ENCODE measurements at places on chromosomes 2 and 18. TPM values are rescaled to one million over a fixed set of nuclear protein-coding genes. Genes with fewer than 3 reads are reported as not detected.

DNA sequence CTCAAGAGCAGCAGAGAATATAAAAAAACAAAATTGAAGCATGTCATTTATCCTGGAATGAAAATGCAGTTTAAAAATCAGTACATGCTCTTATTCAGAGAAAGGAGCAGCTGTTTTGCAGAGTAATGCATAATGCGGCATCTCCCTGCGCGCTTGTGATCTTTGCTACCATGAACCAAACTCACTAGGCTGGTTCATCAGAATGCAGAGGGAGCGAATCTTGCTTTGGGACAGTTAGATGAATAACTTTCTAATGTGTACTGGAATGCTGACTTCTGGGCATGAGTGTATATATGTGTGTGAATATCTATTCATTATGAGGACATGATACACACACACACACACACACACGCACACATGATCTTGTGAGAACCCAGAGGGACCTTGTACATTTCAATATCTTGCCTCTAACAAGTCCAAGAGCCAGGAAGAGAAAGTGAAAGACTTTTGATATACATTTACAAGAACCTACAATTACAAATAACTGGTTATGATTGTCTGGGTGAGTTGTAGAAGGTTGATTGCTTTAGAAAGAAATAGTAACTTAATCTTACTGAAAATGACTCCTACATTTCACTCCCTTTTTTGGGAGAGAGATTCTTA lies 54.1 kb upstream of the THOC1 start:
- no peaks in the 10 kb centered on the region for H3K36me3 ChIP-seq
- peaks cover 6% of the 10 kb centered on the region for H3K4me1 ChIP-seq
- no peaks in the 10 kb centered on the region for H3K27me3 ChIP-seq
- no peak overlapping the region for H3K4me3 ChIP-seq
- no peak for DNase-seq

DNA sequence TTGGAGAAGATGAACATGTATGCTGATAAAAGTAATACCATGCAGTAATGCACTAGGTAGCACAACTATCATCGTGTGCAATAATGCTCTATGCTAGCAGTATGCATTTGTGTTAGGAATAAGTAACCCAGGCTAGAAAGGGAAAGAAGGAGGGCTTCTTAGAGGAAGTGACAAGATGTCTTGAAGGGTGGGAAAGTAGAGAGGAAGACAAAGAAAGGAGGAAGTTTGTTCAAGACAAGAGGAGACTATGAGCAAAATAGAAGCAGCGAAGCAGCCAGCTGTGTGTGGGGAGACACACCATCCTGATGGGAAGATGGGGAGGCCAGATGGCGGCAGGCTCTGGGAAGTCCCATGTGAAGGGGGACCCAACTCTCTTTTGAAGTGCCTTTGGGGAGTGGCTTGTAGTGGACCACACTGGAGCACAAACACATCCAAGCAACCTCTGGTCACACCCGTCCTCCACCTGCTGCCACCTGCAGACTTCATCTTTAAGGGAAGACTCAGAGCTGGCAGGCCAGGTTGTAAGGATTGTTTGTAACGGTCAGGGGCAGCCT lies 39.9 kb upstream of the INHBB start:
- H3K4me1 ChIP-seq = no peaks in the 10 kb centered on the region
- DNase-seq = no peak
- H3K27me3 ChIP-seq = no peaks in the 10 kb centered on the region
- no peaks in the 10 kb centered on the region for H3K36me3 ChIP-seq
- no peak overlapping the region for H3K4me3 ChIP-seq

DNA sequence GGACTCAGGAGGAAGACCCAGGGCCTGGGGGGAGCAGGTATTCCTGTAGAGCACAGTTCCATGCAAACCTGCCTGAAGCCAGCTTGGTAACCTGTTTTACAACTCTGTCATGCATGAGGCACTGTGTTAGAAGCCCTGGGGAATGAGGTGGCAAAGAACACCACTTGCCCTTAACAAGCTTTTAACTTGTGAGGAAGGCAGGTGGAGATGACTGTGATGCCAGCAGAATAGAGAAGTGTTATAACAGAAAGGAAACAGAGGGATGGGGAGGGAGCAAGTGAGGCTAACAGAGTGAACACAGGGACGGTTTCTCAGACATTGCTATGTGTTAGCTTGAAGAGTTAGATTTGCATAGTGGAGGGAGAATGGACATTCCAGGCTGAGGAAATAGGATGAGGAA lies 11.5 kb upstream of the IL1A start:
- no peak for DNase-seq
- no peaks in the 10 kb centered on the region for H3K36me3 ChIP-seq
- H3K27me3 ChIP-seq = no peaks in the 10 kb centered on the region

- H3K27me3 ChIP-seq = no peaks in the 10 kb centered on the region
- no peaks in the 10 kb centered on the region for H3K36me3 ChIP-seq
- no peak for DNase-seq
- H3K4me1 ChIP-seq = peaks cover 11% of the 10 kb centered on the region
- no peak overlapping the region for H3K27ac ChIP-seq
Measured at GRCh38 chr2:19673213-19673791, 228.5 kb downstream of the TTC32 start.

GRCh38 chr2:109242210-109242653 lies 113.2 kb downstream of the SH3RF3 start:
- H3K27me3 ChIP-seq = no peaks in the 10 kb centered on the region
- no peak overlapping the region for H3K4me3 ChIP-seq
- peaks cover 29% of the 10 kb centered on the region for H3K4me1 ChIP-seq
- no peaks in the 10 kb centered on the region for H3K36me3 ChIP-seq
- DNase-seq = no peak
- H3K27ac ChIP-seq = peak overlapping the region; percentile 70

- no peak overlapping the region for H3K27ac ChIP-seq
- no peak overlapping the region for H3K4me3 ChIP-seq
- no peak for DNase-seq
- no peaks in the 10 kb centered on the region for H3K36me3 ChIP-seq
Measured at GRCh38 chr18:69031571-69031970, 233.7 kb downstream of the CCDC102B start.

DNA sequence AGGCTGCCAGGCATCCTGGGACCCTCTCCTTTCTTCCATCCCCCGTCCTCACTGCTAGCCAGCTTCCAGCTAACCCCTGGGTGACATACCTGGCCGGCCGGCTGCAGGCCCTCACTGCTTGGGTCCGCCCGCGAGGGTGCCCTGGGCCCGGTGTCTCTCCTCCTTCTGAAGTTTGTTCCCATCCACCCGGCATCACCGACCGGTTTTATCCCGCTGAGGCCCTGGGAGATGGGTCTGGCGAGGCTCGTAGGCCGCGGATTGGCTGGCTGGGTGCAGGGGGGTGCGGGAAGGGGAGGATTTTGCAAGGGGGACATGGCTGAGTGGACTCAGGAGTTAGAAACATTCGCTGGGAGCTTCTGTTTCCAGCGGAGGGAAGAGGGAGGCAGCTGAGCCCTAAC lies at the start of gene PAX8:
Gene PAX8 (minus strand): TSS at position 180 of the 398 bp plus-strand sequence. CDS start 527 bp downstream, outside the sequence.
- no peak within 1 kb of the TSS for H3K27ac ChIP-seq
- peaks cover 31% of the 10 kb centered on the region for H3K4me1 ChIP-seq
- no peaks in the 10 kb centered on the region for H3K36me3 ChIP-seq

DNA sequence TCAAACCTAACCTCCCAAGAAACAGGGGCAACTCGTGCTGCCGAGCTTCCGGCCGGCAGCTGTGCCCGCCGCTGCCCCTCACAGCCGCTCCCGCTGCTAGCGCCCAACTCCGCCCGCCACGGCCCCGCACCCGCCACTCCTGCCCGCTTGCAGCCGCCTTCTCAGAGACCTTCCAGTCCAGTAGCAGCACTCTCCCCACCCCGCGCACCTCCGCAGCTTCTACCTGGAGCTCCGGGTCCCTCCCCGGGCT lies 722 bp upstream of the C2orf15 start:
- peaks cover 12% of the 10 kb centered on the region for H3K4me1 ChIP-seq
- no peak for DNase-seq
- H3K27me3 ChIP-seq = no peaks in the 10 kb centered on the region
- H3K36me3 ChIP-seq = no peaks in the 10 kb centered on the region

GRCh38 chr2:239349453-239350135 lies 51.2 kb downstream of the HDAC4 start:
- no peak overlapping the region for H3K4me3 ChIP-seq
- H3K36me3 ChIP-seq = no peaks in the 10 kb centered on the region
- H3K27me3 ChIP-seq = no peaks in the 10 kb centered on the region

DNA sequence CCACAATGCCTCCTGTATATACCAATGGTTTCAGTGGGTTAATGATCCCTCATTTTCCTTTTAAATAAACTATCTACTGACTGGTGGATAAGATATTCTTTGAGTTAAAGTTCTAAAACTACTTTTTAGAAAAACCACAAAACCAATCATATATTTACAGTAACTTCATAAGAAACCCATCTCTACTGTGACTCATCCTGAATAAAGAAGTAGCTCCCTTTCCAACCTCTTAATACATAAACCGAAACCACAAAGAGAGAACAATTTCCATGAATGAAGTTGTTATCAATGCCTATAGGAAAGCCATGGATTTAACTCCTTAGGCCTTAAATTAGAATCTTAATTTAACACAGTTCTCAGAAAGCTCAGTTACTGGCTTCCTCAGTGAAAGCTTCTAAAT lies 227.0 kb upstream of the SMAD7 start:
- no peak for DNase-seq
- H3K27ac ChIP-seq = no peak overlapping the region
- no peaks in the 10 kb centered on the region for H3K27me3 ChIP-seq
- H3K36me3 ChIP-seq = no peaks in the 10 kb centered on the region

The BMP10 gene
- total RNA-seq = not detected

The APCDD1 gene
- 15.7 TPM for total RNA-seq

The GLB1L gene
- 6.1 TPM for total RNA-seq

The FKBP1B gene
- 7.6 TPM for total RNA-seq

The CNRIP1 gene
- 17.3 TPM for total RNA-seq

The GCG gene
- total RNA-seq = not detected

The STPG4 gene
- total RNA-seq = not detected

The MALL gene
- 8.0 TPM for total RNA-seq

The ALPP gene
- total RNA-seq = not detected

The WNT6 gene
- 1.00 TPM for total RNA-seq

The TFCP2L1 gene
- total RNA-seq = 0.25 TPM

The LRP2 gene
- total RNA-seq = 13.6 TPM

Measured in heart left ventricle (tissue), 16 donors.